ENCODE measurements at places on chromosomes 1 and 21. TPM values are rescaled to one million over a fixed set of nuclear protein-coding genes. Genes with fewer than 3 reads are reported as not detected.

HRNR gene
- not detected for total RNA-seq

CNIH3 gene
- 3.0 TPM for total RNA-seq

TAL1 gene
- total RNA-seq, result 11.0 TPM

SLC30A2 gene
- not detected for total RNA-seq

TOE1 gene
- total RNA-seq, result 7.2 TPM

FAM131C gene
- not detected for total RNA-seq

PCSK9 gene
- 0.26 TPM for total RNA-seq

GRCh38 chr1:30196457-30196856, 526.9 kb downstream of the MATN1 start:
- no peak for DNase-seq

- DNase-seq, result no peak
Measured at GRCh38 chr1:3948344-3948743, 48.3 kb upstream of the C1orf174 start.

DNA sequence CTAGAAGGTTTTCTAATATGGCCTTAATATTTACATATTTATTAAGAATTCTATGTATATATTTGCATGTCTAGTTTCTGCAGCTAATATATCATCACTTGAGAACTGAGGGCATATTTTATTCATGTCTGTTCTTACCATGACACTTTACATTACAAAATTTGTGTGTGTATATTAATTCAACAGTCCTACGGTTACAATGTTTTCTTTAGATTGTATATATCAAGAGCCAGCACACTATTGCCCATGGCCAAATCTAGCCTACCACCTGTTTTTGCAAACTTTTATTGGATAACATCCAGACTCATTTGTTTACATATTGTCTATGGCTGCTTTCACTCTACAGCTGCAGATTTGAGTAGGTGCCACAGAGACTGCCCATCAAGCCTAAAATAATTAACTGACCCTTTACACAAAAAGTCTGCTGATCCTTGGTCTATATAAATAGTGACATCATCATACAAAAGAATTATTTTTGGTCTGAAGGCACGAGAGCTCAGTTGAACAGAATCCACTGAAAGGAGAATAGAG, 577.4 kb upstream of the PBX1 start:
- DNase-seq, result no peak

DNA sequence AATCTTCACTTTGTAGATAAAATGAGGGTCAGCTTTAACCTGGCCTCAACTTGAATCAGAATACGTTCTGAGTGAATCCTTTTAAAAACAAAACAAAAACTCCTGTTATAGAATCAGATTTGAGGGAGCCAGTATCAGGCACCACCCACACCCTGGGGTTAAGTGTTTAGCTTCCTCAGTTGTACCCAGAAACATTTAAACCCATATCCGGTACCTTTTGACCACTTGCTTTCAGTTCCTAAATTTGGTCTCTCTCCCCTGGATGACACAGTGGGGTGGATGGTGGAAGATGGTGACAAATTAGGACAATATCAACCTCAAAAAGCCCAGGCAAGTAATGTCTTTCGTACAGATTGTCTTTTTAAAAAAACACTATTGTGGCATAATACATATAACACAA, 10.4 kb downstream of the KLHDC7A start:
- no peak for DNase-seq

GRCh38 chr21:34908419-34909055, 140.6 kb downstream of the RUNX1 start:
- DNase-seq, result no peak

DNA sequence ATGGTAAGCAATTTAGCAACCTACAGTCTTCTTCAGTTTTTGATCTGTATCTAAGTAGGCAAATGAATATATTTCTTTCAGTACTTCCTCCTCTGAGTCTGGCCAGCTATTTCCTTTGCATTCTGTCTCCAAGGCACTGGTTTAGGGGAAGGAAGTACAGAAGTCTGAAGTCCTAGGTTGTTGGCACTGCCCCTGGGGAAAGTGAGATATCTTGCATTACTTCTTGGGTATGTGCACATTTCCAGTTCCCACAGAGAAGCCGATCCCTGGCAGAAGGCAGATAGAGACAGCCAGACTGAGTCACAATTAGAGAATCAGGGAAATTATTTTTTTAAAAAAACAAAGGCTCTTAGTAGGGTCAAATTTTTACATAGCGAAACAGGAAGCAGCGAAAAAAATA, 98.8 kb downstream of the RASAL2 start:
- no peak for DNase-seq

DNA sequence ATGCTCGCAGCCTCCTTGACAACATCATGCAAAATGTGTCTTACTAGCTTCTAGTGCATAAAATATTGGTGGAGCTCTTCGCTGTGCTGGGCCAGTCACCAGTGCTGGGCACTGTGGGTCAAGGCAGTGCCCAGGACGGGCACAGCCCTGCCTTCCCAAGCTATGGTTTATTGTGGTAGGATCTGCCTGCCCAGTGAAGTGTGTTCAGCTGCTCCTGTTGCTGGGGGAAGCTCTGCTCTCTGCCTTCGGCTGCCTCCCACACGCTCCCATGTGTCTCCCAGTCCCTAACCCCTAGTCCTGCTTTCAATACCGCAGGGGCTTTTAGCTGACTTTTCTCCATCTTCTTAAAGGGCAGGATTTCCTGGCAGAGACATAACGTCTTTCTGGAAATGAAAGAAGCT, 15.7 kb downstream of the EPHX1 start:
- DNase-seq, result no peak

GRCh38 chr21:34110594-34111202, 37.3 kb downstream of the MRPS6 start:
- no peak for DNase-seq

DNA sequence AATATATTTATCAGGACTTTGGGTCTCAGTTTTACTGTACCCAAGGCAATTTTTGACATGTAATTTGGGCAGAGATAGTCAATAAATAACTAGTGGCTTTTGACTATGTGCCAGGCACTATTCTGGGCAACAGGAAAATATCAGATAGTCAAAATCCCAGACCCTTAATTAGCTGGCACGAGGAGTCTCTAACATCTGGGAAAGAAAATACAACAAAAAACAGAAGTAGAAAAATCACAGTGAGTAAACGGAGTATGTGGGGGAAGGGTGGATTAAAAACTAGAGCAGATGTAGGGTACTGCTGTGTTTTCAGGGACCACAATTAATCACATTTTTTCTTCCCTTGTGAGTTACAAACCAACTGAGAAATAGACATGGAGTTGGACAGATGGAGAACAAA, 217.8 kb downstream of the NCAM2 start:
- DNase-seq, result no peak

- DNase-seq, result no peak
Measured at GRCh38 chr1:185843297-185843869, 109.2 kb downstream of the HMCN1 start.

DNA sequence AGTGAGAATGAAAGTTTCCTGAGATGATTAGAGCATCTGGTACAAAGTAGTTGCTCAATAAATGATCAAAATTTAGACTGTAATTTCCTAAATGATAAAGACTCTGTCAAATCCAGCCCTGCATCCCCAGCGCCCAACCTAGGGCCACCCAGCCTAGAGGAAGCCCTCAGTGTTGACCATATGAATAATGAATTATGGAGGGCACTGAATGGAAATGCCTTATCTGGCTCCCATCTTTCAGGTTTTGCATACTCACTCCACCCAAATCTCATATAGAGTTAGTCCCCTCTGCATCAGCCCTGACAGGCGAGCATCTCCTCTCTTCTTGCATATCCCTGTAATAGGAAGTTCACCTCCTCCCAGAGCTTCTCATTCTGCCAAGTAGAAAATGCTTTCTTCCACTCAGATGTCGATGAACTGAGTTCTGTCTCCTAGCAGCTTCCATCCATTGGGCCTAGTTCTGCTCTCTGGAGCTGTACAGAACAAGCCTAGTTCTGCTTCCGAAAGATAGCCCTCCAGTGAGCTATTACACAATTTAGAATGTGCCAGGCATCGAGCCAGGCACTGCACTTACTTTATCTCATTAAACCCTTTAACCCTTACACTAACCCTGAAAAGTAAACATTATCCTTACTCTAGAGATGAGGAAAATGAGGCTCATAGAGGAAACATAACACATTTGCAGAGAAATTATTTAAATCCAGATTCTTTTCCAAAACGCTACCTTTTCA, 20.9 kb downstream of the COA7 start:
- no peak for DNase-seq

DNA sequence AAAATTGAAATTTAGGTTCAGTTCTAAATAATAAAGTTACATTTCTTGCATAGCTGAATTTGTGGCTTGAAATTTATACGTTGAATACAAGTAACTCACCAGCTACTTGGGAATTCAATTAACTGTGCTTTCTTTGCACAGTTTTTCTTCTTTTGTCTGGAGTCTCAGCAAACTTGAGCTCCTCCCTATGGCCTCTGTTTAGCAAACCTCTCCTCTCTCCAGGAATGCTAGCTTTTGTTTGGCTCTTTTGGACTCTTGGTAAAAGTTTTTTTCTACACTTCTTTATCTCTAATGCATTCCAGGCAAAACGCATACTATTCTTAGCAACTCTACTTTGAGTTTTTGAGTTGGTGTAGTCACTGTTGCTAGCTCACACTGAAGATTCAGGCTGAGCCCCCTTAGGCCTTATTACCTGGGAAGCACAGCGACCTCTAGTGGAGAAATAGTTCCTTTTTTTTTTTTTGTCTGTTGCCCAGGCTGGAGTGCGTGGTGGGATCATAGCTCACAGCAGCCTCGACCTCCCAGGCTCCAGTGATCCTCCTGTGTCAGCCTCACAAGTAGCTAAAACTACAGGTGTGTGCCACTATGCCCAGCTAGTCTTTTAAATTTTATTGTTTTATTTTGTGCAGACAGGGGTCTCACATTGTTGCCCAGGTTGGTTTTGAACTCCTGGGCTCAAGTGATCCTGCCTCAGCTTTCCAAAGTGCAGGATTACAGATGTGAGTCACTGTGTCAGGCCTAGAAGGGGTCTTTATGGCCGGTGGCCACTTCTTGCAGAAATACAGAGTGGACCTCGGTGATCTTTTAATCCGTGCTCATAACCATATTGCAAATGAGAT, 61.7 kb downstream of the CASQ2 start:
- no peak for DNase-seq

GRCh38 chr1:183390561-183390960, 27.6 kb downstream of the NMNAT2 start:
- DNase-seq, result no peak

DNA sequence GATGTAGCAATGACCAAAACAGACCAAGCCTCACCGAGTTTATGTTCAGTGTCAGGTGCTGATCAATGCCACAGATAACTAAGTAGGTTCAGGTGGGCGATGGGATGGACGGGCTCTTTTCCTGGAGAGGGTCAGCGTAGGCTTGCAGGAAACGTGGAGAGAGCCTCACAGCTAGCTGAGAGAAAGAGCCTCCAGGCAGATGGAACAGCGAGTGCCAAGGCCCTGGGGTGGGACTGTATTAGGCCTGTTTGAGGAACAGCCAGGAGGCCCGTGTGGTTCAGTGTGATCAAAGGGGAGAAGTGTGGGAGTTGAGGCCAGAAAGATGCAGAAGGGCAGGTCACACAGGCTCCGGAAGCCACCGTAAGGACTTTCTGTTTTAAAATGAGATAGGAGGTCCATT, 7.3 kb upstream of the UTS2 start:
- no peak for DNase-seq

- no peak for DNase-seq
Measured at GRCh38 chr1:94314222-94314858, 77.0 kb upstream of the ARHGAP29 start.

GRCh38 chr1:145751491-145752037, 32.3 kb downstream of the CD160 start:
- no peak for DNase-seq

Data from mesenteric fat pad (tissue), 1 donor.